ENCODE measurements at places on chromosomes 2 and 18.

DNA sequence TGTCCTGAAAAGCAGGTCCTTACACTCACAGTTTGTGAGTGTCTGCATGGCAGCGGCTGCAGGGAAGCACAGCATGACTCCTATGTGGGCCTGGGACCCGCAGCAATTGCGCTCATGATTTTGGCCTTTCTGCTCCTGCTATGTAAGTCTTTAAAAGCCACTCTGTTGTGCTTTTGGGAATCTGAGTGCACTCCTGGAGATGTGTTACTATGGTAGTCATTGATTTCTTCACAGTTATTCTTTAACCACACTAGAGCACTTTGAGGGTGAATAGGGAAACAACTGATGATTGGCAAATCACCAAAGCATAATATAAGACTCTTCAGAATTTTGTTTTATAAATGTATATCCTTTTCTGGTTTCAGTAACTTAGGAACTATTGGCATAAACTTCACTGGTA lies 40.9 kb downstream of the DSG2 start:
- no peak for DNase-seq

- no peak for DNase-seq
Measured at GRCh38 chr2:147639386-147639785, 205.4 kb upstream of the ACVR2A start.

DNA sequence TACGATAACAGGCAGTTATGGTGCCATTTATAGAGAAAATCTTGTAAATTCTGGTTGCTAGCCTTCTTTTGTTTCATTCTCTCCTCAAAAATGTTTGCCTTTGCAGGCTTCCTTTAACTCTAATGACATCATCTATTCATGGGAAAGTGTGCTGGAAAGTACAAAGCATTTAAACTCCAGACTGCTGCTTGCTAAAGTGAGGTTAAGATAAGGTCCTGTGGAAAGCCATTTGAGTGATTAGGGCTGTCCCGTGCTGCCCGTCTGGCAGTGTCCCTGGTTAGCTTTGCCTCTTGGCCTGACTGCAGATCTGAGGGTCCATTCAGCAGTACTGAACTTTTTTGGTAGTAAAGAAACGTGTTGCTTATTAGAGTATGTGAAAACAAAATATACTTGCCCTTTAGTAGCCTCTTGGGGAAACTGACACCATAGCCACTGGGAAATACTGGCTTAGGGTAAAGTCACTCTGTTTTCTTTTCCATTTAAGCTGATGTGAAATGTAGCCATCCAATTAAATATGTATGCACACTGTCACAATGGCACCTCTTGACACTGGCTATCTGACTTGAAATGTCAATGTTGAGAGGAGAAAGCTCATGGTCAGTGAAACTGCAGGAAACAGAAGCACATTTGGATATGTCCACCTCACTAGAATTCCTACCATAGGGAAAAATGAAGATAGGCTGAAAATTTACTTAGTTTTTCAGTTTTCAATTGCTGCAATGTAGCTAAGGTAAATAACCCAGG lies 321.5 kb downstream of the SLC8A1 start:
- no peak for DNase-seq

- DNase-seq = no peak
Measured at GRCh38 chr2:128076461-128077106, 14.4 kb upstream of the UGGT1 start.

DNA sequence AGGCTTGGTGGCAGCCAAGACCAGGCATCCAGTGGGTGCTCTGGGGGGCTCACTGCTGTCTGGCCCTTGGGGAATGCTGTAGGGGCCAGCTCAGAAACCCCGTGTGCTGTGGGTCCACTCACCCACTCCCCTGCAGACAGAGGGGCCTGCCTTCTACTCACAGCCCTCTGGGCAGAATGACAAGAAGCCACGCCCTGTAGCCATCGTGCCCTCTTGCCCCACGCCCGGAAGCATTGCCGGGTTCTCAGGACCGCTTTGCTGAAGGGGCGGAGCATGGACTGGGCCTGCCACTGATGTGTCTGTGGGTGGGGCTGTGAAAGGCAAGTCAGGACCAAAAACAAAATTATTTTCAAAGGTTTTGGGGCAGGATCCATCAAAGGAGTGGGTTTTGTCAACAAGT lies 27.8 kb downstream of the GLI2 start:
- no peak for DNase-seq

- no peak for DNase-seq
Measured at GRCh38 chr18:32469190-32469651, 1.5 kb downstream of the GAREM1 start.

DNA sequence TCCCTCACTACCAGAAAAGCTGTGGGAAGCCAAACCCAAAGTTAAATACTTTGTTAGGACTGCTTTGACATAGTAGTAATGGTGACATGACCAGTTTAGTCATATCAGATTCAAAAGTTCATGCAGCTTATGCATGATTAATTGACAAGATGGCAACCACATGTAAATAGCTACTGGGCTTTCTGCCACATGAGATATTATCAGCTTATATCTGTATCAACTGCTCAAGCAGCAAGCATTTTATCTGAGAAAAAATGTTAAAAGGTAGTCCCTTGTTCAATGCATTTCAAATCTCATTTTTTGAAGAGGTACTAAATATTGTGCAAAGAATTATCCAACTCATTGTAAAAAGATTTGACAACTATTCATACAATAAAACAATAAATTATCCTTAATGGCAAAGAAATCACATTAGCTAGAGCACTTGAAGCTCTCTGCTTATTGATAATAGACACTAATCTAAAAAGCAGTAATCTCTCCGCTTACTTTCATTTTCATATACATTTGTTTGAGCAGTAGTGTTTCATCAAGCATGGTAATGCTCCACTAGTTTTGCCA lies 993.6 kb upstream of the NXPH2 start:
- no peak for DNase-seq

DNA sequence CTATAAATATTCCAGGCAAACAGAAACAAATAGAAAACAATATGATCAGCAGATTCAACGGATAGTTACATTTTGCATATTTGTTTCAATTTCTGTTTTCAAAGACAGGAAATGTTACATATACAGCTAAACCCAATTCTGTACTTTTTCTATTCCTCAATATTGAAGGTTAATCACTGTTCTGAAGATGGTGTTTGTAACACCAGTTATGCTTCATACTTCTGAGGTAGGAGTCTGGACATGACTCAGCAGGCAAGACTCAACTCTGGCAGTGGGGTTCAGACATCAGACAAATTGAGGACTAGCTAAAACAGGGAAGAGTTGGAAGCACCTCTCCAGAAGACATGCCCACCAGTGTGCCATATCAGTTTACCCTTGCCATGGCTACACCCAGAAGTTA lies 16.6 kb downstream of the SERPINB13 start:
- DNase-seq = no peak

DNA sequence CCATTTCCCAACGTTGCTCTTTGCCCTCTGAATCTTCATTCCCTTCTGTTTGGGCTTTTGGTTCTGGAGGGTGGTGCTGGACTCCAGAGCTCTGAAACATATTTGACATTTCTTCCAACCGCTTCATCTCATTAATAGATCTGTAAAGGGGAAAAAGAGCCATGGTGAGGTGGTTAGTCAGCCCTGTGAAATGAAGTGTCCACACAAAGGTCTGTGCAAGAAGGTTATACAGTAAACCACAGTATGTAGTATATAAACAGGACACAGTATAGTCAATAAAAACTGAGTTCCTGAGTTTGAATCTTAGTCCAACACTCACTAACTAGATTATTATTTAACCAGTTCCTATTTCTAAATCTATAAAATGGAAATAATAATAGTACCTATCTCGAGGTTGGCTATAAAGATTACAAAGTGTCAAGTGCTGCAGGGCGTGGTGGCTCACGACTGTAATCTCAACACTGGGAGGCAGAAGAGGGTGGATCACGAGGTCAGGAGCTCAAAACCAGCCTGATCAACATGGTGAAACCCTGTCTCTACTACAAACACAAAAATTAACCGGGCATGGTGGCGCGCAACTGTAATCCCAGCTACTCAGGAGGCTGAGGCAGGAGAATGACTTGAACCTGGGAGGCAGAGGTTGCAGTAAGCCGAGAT lies 13.1 kb downstream of the STARD7 start:
- DNase-seq = no peak

- DNase-seq = no peak
Measured at GRCh38 chr2:227608561-227609338, 5.9 kb downstream of the SCYGR3 start.
